ENCODE measurements at places on chromosomes 11 and 22.
A peak's percentile ranks its signal among the peaks of the same experiment; 100 is the strongest.

GRCh38 chr11:90133560-90134477 lies 644 bp upstream of the NAALAD2 start:
- DNase-seq = no peak

- DNase-seq = no peak
These were observed 3.7 kb downstream of the TRMT112 start for GRCh38 chr11:64313491-64314145.

GRCh38 chr22:19992921-19993355 lies 23.7 kb downstream of the ARVCF start:
- no peak for DNase-seq

- DNase-seq = no peak
These were observed 100.8 kb downstream of the LDLRAD3 start for GRCh38 chr11:36044636-36045035.

GRCh38 chr11:122796128-122796717 lies 42.1 kb upstream of the CRTAM start:
- DNase-seq = peak; percentile 70

- no peak for DNase-seq
These were observed 80.8 kb upstream of the PITPNB start for GRCh38 chr22:27999876-28000275.

- no peak for DNase-seq
These were observed 23.6 kb downstream of the XRRA1 start for GRCh38 chr11:74925281-74925680.

DNA sequence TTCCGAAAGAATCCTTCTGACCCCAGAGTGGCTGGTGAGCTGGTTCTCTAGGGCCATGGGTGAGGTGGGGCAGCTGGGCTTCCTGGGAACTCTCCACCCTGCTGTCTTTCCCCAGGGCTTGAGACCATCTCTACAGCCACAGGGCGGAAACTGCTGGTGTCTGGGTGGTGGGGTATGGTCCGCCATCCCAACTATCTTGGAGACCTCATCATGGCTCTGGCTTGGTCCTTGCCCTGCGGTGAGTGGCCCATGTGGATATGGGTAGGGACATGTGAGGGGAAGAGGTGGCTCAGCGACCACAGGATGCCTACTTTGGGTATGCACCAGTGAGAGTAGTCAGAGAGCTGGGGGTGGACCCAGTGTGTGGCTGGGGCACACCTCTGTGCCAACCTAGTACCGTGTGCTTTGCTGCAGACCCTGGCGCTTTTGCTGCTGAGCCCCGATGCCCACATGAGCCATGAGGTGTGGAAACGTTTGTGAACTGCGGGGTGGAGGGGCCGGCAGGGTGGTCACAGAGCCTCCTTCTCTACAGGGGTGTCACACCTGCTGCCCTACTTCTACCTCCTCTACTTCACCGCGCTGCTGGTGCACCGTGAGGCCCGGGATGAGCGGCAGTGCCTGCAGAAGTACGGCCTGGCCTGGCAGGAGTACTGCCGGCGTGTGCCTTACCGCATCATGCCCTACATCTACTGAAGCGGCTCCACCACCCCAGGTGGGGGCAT lies 2.0 kb downstream of the ZNHIT2 start:
- DNase-seq = no peak

DNA sequence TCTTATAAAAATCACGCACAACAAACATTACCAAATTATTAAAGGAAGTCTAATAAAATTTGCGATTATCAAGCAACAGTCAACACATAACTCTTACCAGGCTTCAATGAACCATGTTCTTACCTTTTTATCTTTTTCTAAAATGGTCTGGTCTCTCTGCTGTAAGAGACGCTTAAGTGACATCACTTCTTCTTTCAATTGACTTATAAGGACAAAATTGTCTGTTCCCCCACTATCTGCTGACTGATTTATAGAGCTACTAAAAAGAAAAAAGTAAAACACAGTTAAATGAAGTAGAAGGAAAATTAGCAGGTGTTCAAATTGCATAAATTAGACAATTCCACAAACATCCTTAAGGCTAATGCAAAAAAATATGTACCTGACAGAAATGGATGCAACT lies 10.9 kb downstream of the FAM76B start:
- no peak for DNase-seq

DNA sequence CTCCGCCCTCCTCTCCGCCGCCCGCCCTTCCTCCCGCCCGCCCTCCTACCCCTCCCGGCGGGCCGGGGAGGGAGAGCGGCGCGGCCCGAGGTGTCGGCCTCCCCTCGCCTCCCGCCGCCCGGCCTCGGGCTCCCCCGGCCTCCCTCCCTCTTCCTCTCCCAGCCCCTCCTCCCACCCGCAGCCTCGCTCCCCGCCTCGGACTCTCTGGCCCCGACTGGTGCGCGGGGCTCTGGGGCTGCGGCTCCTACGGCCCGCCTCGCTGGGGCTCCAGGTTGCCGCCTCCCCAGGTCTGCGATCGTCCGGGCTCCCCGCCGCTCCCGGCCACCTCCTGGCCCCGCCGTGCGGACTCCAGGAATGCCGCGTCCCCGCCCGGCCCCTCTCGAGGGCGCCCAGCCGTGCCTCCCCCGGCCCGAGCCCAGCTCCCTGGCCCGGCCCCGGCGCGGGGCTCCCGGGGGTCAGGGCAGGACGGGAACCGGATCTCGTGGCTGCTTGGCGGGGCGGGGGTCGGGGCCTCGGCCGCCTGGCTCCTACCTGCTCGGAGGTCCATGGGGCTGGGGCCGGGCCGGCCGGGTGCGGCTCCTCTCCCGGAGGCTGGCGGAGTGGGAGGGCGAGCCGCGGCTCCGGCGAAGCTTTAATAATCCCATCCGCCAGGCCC lies at the start of gene CLCF1:
TSS of gene CLCF1 (minus strand) at position 606 of the 655 bp plus-strand sequence. CDS start at position 547, 59 bp downstream.
- peak; percentile 26 for DNase-seq

DNA sequence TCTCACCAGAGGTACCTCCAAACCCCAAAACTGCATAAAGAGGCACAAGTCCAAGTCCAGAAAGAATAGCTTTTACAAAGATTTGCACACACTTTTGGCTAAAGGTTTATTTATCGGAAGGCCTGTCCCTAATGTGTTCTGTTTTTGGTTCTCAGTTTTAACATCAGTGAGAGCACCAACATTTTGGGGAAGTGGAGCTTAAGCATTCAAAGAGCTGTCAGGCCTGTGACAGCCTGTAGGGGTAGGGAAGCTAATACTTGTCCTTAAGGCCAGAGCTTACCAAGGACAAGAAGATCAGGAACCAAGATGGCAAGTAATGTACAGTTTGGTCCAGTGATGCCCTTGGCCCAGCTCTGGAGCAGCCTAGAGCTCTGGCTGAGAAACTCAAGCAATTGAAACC lies 38.9 kb upstream of the SCUBE2 start:
- DNase-seq = no peak

DNA sequence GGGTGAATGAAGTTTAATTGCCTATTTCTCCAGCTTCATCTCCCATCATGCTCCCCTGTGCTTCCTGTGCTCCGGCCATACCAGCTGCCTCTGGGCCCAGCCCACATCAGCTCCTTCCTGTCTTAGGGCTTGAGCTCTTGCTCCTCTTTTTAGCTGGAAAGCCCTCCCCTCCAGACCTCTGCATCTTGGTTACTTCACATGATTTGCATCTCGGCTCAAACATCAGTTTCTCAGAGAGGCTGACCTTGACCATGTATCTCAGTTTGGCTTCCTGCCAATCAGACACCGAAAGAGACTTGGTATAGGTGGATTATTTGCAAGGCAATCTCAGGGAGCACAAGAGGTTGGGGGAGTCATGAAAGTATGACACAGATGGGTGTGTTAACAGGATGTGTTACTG lies 73.2 kb upstream of the TIMP3 start:
- no peak for DNase-seq

GRCh38 chr11:36452961-36453360 lies 57.1 kb downstream of the TRAF6 start:
- no peak for DNase-seq

DNA sequence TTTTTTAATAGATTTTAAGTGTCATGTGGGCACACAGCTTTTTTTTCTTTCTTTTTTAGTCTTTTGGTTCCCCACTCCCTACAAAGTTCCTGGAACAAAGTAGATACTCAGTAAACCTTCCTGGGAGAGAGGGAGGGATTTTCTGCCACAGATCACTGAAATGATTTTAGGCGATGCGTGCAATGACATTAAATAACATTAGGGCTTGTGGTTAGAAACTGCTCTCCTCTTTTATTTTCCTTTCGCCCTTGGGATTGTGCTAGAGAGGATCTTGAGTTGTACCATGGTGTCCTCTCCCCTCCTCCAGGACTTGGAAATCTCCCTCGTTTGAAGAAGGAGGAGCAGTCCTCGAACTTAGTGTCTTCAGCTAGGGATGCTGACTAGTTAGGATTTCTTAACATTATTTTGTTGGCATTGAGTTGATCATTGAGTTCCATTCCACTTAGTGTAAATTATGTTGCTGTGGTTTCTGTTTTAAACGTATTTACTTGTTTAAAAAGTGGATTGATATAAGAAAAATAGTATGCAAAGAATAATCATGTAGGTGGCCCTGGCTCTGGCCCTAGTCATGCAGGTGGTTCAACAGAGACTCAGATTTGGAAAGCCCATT lies 88.4 kb downstream of the TRAF6 start:
- DNase-seq = no peak

DNA sequence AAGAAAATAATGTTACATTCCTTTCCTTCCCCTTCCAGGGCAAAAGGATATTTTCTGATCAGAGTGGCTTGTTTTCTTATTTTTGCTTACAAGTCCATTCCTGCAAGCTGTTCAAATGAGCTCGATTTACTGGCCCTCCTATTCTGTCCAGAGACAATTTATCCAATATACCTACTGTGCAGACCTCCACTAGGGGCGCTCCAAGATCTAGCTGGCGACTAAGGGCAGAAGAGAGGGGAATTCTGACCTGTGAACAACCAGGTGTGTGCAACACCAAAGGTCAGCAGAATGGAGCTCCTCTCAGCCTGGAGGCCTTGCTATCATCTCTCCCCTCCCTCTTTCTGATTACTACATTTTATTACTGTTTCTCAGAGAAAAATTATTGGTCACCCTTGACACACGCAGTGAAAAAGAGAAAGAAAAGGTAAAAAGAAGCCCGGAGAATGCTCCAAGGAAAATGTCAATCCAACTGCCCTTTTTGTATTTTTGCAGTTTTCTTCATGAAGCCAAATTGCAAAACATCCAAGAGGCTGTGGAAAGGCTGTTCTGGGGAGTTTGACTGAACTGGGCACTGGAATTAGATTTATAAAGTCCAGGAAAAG lies 3.2 kb downstream of the SEZ6L start:
- DNase-seq = no peak

DNA sequence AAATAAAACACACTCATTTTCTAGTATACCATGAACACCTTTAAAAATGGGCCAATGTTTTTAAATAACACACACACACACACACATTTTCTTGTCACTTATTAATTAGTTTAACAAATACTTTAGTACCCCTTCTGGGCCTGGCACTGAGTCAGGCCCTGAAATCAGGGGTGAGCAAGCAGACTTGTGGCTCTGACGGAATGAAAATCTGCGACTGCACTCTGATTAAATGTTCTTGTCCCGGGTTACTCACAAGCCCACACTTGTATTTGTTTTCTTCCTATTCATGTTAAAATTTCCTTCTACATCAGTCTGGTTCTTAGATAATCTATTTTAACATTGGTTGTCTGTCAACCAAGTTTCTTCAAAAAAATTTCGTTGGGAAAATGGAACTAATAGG lies 43.0 kb upstream of the PDGFD start:
- no peak for DNase-seq

DNA sequence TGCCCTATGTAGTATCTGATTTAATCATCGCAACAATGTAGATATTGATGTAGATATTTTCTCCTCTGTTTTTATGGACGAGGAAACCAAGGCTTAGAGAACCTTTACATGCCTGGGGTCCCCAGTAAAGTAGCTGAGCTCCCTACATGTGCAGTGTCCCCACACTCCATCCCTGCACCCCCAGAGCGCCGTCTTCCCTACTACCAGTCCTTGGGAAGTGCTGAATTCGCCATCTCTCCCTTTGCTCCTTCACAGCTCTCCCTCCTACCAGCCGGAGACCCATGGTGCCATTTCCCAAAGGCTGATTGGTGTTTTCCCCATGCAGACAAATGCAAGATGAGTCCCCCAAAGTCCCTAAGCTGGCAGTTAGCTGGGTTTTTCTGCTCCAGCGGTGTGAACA lies 86.0 kb downstream of the CEP164 start:
- DNase-seq = no peak

DNA sequence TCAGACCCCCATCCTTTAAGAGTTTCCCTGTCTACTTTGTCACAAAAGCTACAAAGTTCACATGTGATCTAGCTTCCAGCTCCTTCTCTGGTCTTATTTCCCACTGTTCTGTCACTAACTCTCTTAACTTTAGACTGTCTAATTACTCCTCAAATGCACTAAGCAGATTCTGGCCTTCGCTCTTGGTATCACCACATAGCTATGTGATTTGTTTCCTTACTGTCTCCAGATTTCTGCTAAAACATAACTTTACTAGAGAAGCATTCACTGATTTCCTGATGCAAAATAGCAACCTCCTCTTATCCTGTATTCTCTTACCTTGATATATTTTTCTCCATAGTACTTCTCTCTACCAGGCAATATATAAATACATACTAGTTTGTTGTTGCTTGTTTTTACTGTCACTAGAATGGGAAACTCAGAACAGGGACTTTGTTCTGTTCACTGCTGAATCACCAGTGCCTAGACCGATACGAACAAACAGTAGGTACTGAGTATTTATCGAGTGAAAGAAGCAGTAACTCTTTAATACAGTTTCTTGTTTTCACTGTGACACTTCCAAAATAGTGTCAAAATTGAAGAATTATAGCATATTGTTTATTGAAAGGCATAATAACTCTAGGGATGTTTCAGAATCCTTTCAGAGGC lies 205.6 kb downstream of the DDX10 start:
- no peak for DNase-seq

GRCh38 chr11:88102598-88102934 lies 72.7 kb downstream of the RAB38 start:
- DNase-seq = no peak

- DNase-seq = no peak
These were observed 92.3 kb upstream of the TEAD1 start for GRCh38 chr11:12581923-12582322.

GRCh38 chr22:24200619-24201212 lies 19.4 kb downstream of the SUSD2 start:
- no peak for DNase-seq
